Effector memory CD8-positive, alpha-beta T cell (primary cell): ENCODE measurements at places on chromosomes 12 and 14.

DNA sequence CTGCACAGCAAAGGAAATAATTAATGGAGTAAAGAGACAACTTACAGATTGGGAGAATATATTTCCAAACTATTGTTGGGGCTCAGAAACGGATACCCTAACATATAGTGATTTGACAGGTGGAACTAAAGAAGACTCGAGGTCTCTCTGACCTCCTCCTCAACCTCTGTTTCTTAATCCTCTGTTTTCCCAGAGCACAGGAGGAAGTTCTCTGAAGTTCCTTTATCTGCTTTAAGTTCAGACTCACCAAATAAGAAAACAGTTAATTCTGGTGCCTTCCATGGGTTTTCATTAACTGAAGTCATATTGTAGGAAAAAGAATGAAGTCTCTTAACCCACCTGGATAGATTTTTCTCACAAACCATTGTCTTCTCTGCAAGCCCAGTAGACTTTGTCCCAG is 29.2 kb downstream of the CLEC2D start:
- DNase-seq, result no peak

GRCh38 chr12:6551063-6551461 is 4.8 kb downstream of the IFFO1 start:
- no peak for DNase-seq

DNA sequence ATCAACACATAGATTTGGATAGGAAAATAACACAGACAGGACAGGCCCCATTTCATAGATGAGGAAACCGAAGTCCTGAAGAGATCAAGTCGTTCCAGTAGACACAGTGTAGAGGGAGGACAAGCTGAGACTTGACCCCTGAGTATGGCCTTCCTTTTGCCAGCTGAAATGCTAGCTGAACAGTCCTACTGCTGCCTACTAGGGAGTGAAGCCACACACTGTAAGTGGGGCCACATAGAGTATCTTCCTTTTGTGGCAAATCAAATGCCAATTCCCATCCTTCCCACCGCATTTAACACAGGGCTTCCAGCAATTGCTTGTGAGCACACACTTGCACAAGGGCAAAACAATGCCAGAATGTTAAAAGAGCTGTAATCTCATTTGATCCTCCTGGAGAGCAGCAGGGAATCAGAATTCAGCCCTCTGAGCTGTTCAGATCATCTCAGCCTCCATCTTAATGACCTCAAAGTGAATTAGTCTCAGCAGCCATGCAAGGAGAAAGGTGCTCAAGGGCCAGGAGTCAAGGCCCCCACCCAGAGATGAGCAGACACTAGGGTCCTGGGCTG is 380.5 kb downstream of the EMP1 start:
- no peak for DNase-seq

GRCh38 chr14:64719601-64720000 is 15.4 kb downstream of the PLEKHG3 start:
- no peak for DNase-seq

DNA sequence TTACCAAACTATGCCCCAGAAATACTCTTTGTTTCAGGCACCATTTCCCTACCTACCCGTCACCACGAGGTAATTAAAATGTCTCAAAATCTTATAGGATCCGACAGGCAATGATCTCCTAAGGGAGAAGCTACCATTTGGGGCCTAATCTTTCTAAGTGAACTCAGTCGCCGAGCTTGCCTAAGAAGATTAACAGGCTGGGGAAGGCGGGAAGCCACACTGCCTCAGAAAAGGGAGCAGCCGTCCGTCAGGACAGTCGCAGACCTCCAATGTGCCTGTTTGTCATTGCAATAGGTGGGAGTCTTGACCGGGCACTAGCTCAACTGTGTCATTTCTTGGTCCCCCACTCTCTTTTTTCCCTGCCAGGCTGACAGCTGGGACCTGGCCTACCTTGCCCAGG is 4.6 kb downstream of the TTC7B start:
- no peak for DNase-seq

- DNase-seq, result no peak
Observed at GRCh38 chr14:35287431-35288013, 4.7 kb upstream of the PSMA6 start.

- DNase-seq, result no peak
Observed at GRCh38 chr12:5101686-5102085, 58.0 kb downstream of the KCNA5 start.

DNA sequence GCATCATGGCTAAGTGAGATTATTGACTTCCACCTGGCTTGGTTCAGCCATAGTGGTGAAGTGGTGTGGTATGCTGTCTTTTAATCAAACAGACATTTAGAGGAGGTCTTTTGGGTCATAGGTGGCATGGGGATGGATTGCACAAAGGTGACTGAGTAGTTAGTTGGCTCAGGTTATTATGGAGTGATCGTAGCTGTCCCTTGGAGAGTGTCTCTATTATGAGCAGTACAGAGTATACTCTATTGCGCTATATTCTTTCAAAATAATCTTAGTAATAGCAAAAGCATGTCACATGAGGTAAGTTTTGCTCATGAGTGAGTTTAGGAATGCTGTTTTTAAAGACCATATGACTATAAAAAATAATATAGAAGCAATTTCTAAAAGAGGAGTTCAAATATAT is 60.4 kb downstream of the RASSF8 start:
- no peak for DNase-seq

- no peak for DNase-seq
Observed at GRCh38 chr12:113314121-113314529, 20.8 kb downstream of the SLC8B1 start.

GRCh38 chr14:39113685-39114072 is 444 bp upstream of the GEMIN2 start:
- DNase-seq, result no peak

DNA sequence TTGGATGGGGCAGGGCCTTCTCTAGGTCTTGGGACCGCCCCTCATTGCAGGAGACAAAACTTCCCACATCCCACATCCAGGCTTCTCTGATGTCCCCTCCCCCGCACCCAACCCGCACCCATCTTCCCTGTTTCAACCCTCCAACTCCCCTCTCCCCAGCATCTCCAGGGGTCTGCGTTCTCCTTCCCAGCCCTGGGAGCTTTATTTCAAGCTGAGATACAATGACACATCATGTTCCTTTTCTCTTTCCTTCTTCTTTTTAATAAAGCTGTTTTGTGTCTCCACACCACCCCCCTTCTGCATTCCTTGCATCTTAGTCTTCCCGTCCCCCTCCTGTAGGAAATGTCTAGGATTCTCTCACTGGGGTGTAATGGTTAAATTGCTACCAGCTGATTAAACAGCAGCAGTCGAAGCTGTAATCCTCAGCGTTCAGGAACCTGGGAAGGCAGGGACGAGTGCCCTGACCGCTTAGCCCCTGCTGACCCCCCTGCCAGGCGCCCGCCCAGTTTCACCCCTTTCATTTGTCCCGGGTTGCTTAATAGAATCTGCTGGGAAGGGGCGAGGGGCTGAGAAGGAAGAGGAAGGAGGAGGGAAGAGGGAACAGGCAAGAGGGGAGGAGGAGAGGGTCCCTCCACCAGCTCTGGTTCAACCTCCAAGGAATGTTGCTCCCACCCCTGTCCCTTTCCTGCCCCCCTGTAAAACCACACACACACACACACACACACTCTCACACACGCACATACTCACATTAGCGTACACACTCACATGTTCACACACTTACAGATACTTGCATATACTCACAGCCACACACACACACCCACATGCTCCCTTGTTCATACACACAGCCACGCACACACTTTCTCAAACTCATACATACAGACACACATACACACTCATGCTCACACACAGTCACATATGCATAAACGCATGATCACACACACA is 104.5 kb upstream of the MED13L start:
- DNase-seq, result no peak

- DNase-seq, result no peak
Observed at GRCh38 chr12:122012184-122012583, 9.5 kb upstream of the BCL7A start.

GRCh38 chr12:97800561-97800960 is 338.0 kb downstream of the RMST start:
- no peak for DNase-seq

GRCh38 chr12:68850390-68850789 is 42.4 kb downstream of the MDM2 start:
- DNase-seq, result no peak

- no peak for DNase-seq
Observed at GRCh38 chr14:96202441-96203094, 2.1 kb upstream of the BDKRB2 start.

DNA sequence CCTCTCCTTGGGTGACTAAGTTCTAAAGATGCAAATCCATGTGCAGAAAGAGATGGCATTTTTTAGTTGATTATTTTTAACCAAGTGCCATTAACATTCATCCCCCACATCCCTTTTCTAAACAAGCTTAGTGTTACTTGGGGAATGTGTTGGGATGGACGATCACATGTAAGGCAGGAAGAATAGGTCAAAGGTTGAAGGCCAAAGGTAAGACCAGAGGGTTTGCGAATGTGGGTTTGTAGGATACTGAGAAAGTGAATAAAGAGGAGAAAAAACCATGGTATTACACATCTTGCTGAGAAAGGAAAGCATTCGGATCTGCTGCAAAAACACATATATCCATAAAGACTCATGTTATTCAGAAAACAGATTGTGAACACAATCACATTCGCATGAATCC is 111.6 kb downstream of the GCH1 start:
- no peak for DNase-seq

DNA sequence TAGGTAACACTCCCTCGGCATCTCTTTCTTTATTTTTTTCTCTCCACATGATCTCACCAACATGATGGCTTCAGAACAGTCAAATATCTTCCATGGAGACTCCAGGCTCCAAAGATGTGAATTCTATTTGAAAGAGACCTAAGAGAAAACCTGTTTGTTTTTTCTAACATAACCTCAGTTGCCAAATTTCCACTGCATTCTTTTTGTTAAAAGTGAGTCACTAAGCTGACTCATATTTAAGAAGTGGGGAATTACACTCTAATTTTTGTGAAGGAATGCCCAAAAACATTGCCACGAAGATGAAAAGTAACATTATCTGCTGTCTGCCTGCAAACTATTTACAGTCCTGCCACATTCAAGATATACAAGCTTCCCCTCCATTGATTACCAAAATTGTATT is 1337.6 kb downstream of the LRFN5 start:
- DNase-seq, result no peak

DNA sequence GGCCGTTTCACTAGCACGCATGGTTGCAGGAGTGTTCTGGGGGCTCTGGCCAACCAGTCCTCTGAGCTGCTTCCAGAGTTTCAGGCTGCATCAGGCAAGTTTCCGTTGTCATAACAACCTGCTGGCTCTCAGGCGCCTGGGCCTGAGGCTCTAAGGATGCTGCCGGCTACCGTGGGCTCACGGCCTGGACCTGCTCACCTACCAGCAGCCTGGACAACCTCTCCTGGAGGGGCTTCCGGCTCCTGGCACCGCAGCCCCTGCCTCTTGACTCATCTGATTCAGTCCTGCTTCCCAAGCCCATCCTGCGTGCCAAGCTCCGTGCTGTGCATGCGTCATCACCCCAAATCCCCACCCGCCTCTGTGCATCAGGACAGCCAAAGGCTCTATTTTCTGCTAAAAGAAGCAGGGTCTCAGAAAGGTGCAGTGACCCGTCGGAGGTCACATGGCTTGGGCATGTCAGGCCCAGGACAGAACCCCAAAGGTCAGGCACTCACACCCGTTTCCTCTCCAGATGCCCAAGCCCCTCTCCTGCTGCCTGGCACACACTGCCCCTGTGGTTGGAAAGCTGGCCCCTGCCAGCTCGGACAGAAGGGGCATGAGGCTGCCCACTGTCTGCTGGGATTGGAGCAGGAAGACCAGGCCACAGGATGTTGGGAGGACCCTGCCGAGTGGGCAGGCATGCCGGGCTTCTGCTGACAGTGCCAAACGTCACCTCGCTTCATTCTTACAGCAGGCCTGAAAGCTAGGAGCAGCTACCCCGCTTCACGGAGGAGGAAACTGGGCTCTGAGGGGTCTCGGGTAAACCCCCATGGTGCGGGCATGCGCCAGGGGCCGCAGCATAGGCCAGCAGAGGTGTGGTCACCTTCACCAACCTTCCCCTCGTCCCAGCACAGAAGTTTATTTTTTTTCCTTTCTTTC is 5.7 kb downstream of the BEGAIN start:
- no peak for DNase-seq

DNA sequence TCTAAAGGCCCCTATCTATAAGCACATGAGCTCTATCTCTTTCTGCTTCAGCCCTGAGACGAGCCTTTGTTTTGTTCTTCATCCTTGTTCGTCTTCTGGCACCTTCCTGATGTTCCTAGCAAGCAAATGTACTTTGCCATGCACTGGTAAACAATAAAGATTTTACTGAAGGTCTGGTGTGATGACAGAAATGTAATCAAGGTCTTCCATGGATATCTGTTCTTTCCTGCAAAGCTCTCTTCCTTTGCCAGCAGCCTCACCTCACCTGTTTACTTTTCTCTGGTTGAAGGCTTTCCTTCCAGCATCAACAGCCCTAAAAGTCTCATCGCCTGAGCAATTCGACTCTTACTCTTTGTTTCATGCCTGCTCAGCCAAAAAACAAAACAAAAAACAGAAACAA is 330.3 kb downstream of the PCNX1 start:
- DNase-seq, result no peak

DNA sequence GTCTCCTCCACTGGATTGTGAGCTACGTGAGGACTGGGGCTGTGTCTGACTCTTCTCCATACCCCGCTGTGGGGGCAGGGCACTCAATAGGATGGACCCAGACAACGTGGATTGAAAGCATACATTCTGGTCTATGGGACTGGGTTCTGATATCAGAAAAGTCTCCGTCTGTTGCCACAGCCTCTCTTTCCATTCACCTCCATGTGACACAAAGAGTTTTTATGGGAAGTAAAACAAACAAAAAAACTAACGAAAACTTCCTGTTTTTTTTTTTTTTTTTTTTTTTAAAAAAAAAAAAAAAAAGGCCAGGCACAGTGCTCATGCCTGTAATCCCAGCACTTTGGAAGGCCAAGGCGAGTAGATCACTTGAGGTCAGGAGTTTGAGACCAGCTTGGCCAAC is 44.7 kb downstream of the SLC8A3 start:
- DNase-seq, result no peak

GRCh38 chr14:103151270-103151945 is 28.1 kb downstream of the TNFAIP2 start:
- no peak for DNase-seq
